ENCODE measurements at places on chromosomes 6 and 20.

DNA sequence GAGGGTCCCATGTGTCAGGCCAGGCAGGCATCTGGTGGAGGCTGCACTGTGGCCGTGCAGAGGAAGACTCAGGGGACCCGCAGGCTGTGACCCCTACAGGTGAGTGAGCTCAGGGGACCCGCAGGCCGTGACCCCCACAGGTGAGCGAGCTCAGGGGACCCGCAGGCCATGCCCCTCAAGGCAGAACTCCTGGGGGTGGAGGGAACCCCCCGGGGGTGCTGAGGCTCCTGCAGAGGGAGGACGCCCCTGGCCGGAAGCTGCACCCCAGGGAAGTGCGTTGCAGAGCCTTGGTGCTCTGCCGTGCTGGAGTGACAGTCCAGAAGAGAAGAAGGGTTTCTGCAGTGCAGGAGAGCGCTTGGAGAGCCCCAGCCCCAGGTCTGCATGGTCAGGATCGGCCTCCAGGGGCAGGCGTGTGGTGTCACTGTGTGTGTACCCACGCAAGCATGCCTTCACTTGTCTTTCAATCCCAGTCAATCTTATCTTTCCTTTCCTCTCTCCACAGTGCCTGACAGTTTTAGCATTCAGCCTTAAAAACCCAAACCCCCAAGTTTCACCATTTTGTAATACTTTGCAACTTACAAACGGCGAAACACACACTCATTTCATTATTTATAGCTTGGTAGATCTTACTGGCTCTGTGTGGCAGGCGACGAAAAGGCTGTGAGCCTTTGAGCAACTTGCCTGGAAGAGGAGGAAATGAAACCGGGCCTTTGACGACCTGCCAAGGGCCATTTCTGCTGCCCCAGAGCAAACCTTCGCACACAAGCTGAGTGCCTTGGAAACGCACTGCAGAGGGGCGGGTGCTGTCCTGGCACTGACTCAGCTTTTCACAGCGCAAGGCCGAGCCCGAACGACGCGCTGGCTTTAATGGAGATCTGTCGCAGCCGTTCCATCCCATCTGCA is 101.4 kb upstream of the AGPAT4 start:
- peak; percentile 69 for DNase-seq

DNA sequence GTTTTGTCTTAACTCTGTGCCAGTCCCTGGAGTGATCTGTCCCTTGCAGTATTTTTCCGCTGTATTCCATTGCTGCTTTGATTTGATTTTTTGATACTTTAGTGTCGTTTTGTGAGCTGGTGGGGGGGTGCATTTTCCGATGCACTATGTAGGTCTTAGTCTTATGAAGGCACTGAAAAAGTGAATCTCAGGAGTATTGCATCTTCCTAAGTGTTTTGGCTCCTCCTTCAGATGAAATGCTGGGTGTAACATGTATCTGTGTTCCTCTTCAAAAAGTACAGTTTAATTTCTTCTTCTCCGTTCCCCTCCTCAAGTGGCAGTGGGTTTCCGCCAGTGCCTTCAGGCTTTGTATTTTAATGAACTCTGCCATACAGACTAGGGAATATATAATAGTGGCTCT is 580.7 kb upstream of the GJE1 start:
- DNase-seq = no peak

DNA sequence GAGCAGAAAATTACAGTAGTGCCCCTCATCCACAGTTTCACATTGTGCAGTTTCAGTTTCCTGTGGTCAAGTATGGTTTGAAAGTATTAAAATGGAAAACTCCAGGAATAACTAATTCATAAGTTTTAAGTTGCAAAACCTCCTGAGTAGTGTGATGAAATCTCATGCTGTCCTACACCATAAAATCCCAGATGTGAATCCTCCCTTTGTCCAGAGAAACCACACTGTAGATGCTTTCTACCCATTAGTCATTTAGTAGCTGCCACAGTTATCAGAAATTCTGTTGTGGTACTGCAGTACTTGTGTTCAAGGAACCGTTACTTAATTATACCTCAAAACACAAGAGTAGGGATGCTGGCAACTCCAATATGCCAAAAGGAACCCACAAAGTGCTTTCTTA is 74.7 kb downstream of the PTCHD4 start:
- no peak for DNase-seq

GRCh38 chr6:143928853-143929252 is 64.6 kb downstream of the ZC2HC1B start:
- DNase-seq = no peak

DNA sequence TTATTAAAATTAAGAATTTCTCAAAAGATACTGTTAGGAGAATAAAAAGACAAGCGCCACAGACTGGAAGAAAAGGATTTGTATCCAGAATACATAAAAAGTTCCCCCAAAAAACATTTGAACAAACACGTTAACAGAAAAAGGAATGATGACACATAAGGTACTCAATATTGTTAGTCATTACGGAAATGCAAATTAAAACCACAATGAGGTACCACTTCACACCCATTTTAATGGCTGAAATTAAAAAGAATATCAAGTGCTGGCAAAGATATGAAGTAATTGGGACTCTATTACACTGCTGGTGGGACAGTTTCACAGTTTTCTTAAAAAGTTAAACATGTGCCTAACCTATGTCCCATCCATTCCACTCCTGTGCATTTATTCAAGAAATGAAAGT is 51.4 kb downstream of the HECA start:
- DNase-seq = no peak

DNA sequence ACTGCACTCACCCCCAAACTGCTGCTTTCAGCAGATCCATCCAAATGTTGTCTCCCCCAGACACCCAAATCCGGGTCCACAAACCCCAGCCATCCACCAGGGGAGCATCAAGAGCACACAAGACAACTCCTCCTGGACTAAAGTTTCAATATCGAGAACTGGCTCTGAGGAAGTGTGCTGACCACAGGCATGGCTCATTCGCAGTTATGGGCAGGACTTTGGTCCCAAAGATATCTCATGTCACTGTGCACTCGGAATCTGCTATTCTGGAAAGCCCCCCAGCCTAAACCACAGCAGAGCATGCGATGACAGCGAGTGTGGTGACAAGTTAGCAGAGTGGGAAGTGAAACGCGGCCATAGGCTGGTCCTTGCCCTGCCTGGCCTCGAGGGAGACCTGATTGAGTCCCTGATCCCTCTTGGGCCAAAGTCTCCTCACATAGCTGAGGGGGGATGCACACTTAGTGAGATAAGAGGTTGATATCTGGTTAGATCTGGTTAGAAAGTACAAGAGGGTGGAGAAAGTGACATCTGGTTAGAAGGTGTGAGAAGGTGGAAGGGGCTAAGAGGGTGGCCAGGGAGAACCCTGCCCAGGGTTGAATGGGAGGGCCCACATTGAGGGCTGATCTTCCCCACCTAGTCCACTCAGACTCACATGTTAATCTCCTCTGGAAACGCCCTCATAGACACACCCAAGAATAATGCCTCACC is 149.7 kb downstream of the MRPL14 start:
- peak; percentile 68 for DNase-seq

All from NB4 (cell line).